ENCODE measurements at places on chromosomes 1 and 21.

GRCh38 chr1:64505232-64505943 is 35.5 kb downstream of the CACHD1 start:
- DNase-seq: peak; percentile 28

GRCh38 chr1:151612501-151613281 is 841 bp downstream of the SNX27 start:
- DNase-seq: peak; percentile 53

DNA sequence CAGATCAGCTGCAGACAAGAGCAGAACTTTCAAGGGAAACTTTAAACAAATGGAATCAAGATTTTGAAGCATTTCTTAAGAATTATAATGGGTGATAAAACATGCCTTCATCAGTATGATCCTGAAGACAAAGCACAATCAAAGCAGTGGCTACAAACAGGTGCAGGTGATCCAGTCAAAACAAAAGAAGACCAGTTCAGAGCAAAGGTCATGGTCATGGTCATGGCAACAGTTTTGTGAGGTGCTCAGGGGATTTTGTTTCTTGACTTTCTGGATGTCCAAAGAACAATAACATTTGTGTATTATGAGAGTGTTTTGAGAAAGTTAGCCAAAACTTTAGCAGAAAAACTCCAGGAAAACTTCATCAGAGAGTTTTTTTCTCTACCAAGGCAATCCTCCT is 681.7 kb upstream of the PTBP2 start:
- no peak for DNase-seq

DNA sequence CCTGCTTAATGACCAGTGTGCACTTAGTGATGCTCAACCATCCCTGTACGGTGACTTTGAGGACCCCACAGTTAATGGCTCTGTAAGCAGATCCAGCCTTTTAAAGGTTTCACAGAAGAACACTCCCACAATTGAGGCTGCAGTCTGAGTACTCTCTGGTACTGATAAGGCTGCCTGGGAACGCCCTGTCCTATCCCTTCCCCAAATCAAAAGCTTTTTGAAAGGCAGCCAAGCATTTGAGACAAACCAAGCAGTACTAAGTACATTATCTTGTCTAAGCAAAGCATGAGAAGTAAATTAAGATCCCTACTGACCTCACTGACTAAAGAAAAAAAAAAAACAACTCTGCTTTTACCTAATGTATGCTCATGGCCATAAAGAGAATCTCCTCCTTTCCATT is 60.7 kb downstream of the SH3GLB1 start:
- no peak for DNase-seq

DNA sequence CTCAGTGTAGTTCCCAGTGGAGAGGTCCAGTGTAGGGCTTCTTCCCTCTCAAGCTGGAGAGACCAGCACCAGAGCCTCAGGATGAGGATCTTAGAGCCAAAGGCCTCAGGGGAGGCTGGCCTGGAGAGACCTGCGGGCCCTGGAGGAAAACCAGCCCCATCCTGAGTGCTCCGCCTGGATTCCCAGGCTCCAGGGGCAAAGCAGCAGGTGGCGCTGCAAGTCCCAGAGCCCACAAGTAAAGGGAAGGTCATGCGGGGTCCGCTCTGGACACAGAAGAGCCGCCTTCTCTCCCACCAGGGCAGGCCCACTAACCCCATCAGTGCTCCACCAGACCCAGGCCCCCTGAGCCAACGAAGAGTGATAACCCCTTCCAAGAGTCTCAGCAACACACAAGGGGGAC is 22.7 kb downstream of the PGBD5 start:
- no peak for DNase-seq

DNA sequence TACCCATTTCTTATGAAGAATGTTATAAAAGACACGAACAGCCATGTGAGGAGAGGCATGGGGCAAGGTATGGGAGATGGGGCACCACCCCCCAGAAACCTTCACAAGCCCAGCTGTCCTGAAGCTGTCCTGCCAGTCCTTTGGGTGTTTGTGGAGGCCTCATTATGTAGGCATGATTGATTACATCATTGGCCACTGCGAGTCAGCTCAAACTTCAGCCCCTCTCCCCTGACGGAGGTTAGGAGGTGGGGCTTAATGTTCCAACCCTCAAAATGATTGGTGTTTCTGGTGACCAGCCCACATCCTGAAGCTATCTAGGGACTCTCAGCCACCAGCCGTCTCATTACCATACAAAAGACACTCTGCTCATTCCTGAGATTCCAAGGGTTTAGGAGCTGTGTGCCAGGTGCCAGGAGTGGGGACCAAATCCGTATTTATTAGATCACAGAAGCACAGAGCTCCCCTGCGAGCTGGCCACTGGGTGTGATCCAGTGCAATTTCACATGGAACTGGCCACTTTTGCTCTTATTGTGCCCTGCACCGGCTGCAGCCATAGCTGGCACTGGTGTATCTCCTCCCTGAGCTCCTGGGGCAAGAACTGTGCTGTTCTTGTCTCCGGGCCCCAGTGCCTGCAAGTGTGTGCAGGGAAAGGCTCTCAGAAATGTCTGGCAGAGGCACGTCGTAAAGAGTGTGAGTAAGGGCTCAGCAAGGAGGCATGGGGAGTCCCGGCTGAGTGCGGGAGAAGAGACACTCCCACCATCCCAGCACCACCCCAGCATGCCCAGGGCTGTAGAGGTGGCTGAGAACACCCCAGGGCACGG is 10.5 kb downstream of the KIAA1614 start:
- DNase-seq: no peak

Data from GM13977 (cell line).